ENCODE measurements at places on chromosomes 7 and 10.

- DNase-seq: no peak
Observed at GRCh38 chr7:23372611-23373010, 73.5 kb downstream of the MALSU1 start.

DNA sequence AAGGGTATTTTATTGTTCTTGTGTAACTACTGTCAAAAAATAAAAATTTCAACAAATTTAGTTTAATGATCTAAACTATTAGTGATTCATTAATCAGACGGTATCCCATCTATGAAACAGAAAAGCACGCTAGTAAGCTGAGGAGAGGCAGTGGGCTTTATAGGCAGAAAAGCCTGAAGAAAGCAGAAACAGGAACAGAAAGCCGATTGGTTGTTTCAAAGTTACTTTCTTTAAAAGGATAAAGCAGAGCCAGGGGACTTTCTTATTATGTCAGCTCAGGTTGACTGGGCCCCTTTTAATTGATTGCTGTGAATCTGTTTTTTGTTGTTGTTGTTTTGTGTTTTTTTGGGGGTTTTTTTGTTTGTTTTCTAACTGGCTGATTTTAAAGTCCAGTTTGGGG lies 105.5 kb downstream of the TES start:
- no peak for DNase-seq

- DNase-seq: no peak
Observed at GRCh38 chr7:45179666-45180065, 22.1 kb downstream of the RAMP3 start.

DNA sequence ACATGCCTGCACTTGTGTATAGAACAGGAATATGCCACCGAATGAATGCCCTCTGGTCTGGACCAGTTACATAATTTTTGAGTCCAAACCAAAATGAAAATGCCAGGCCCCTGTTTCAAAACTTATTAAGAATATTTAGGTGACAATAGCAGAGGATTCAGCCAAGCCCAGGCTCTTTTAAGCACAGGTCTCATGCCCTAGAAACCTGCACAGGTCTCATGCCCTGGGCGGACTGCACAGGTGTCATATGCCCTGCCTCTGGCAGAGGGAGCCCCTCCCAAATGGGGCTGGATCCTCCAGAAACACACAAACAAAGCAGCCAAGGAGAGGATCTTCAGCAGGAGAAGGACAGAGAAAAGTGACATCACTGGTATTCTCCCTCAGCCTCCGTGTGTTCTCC lies 605.4 kb upstream of the NRP1 start:
- DNase-seq: no peak

- DNase-seq: no peak
Observed at GRCh38 chr10:76543655-76544054, 1094.0 kb downstream of the KCNMA1 start.

DNA sequence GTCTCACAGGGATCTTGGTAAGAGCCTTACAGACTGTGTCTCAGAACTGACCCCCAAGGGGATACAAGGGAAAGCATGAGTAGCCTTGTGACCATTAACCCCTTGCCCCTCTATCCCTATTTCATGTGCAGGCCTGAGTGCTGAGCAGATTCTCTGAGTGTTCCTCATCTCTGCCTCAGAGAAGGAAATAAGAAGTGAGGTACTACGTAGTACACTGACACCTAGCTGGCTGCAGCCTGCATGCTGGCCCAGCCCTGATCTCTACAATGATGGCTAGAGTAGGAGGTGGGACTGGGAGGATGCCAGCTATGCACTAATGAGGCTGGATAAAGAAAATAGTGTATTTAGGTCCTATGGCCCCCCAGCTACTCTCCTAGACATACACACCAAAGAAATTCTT lies 174.9 kb upstream of the HPS1 start:
- DNase-seq: no peak

DNA sequence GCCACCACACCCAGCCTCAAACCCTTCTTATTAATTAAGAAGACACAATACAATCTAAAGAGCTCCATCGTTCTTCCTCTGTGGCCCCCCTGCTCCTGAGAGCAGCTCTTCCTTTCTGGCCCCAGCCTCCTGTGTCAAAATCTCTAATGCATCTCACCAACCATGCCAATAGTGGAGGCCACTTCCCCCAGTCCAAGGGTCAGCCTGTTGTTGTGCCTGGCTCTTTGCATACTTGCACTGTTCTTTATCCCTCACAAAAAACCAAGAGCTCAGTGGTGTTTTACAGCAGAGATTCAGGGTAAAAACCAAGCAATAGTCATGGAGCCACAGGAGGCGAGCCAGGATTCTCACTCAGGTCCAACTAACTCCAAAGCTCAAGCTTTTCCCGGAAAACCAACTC lies 190.2 kb downstream of the GFRA1 start:
- no peak for DNase-seq

GRCh38 chr7:99719996-99720769 lies 14.8 kb downstream of the CYP3A7 start:
- no peak for DNase-seq

Data from activated T-cell treated with anti-CD3 and anti-CD28 coated beads, Interleukin-2, amount 50 U/mL, for 4 hours (primary cell).